Upper lobe of left lung (tissue), 6 donors: ENCODE measurements at places on chromosomes 1 and 21. TPM values are rescaled to one million over a fixed set of nuclear protein-coding genes. Genes with fewer than 3 reads are reported as not detected.

The PCSK9 gene
- total RNA-seq, result 9.4 TPM

The CYP4A22 gene
- 3.1 TPM for total RNA-seq

The DENND4B gene
- 115 TPM for total RNA-seq

GRCh38 chr1:43841321-43842174 is 92.1 kb upstream of the ARTN start:
- DNase-seq, result no peak

- no peak for DNase-seq
These were observed 250.0 kb upstream of the NFIA start for GRCh38 chr1:60832367-60832766.

DNA sequence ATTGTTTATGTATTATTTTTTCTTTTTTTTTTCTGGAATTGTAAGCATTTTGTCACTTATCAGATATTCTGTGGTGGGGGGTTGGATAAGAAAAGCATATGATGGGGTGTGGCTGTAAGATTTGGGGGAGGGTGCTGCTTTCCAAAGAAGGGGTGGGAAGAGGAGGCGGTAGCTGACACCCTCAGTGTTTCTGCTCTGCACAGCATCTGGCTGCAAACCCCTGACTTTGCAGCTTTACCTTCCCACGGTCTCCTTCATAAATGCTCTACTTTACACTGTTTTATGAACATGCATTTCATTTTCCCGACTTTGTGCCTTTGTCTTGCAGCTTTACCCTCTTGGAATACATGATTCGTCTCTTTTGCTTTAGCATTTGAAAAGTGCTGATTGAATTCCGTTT is 7.6 kb downstream of the FMN2 start:
- no peak for DNase-seq

DNA sequence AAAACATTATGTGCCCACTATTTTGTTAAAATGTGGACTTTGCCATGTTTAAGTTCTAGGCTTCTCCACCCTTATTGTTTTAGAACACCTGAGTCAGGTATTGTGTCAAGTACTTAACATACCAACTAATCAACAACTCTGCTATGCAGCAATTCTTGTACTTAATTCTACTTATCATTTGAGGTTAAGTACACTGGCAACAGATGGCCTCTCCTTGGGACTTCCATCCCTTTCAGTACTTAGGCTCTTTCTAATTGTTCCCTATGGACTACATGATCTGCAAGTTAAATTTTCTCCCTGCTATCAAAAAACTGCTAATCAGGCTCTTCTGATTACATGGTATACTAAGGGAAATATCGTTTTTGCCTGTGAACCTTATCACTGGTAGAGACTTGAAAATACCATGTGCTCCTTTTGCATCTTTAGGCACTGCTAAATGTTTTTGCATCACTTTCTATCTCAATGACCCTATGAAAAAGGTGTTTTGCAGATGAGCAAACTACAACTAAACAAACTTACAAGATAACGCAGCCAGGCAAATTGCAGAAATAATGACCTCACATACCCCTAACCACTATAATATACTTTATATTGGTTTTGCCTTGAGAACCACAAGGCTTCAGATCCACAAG is 18.9 kb downstream of the SFPQ start:
- DNase-seq, result no peak
